ENCODE measurements at places on chromosomes 5 and 9.
A peak's percentile ranks its signal among the peaks of the same experiment; 100 is the strongest.

GRCh38 chr5:72599065-72599433 is 91.8 kb upstream of the ZNF366 start:
- no peak for DNase-seq

- DNase-seq, result no peak
Measured at GRCh38 chr5:51371052-51371451, 12.2 kb upstream of the ISL1 start.

- DNase-seq, result peak; percentile 43
Measured at GRCh38 chr9:127214421-127215267, 49.9 kb upstream of the GARNL3 start.

- no peak for DNase-seq
Measured at GRCh38 chr9:1156794-1157550, 106.8 kb downstream of the DMRT2 start.

- no peak for DNase-seq
Measured at GRCh38 chr5:142845402-142845921, 75.3 kb downstream of the ARHGAP26 start.

DNA sequence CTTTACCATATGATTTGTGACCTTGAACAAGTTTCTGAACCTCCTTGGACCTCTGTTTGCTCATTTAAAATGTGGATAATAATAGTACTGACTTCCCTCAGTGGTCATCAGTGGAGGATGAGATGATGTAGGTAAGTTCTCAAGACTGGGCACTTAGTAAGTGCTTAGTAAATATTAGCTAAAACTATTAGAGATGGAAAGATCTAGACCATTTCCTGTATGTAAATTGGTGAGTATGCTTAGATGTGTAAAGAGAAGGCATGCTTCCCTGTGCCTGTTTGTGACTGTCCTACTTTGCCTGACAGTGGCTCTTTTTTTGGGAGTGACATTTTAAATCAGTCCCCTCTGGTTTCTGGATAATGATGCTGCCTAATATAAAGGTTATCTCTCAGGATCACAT is 288.1 kb downstream of the GABRB2 start:
- DNase-seq, result no peak

GRCh38 chr9:89991204-89991790 is 386.5 kb downstream of the GADD45G start:
- no peak for DNase-seq

DNA sequence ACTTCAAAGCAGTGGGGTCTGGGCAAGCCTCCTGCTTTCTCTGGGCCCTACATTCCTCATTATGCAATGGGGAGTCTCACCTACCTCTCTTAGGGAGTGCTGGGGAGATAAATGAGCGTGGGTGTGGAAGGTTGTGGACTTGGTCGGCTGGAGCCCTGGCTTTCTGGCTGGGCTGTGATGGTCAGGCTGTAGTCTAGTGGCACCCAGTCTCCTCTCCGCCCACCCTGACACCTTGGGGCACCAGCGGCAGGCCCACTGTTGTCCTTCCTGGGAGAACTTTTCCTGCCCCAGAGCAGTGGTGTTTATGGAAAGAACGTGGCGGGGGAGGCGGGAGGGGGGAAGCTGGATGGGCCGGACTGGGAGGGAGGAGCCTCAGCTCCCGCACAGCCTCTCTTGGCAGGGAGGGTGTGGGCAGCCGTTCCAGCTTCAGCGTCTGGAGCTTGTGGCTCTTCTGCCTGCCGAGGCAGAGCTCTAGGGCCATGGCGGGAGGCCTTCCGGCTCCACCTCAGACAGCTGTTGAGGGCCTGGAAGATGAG is 4.1 kb downstream of the PTGS1 start:
- DNase-seq, result no peak

DNA sequence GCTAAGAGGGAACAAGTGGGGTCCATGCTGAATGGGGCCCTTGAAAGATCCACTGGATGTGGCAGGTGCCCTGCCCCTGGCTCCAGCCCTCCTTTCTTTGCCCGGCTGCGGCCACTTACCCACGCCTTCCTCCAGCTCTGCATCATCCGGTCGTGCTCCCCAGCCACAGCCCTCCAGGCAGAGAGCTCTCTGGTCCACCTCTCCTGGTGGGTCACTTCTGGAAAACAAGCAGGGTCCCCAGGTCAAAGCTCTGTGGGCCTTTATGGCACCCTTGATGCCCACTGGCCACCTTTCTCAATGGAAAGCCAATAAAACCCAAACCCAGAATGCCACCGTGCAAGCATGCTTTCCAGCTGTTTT is 45.0 kb downstream of the SECISBP2 start:
- DNase-seq, result no peak

DNA sequence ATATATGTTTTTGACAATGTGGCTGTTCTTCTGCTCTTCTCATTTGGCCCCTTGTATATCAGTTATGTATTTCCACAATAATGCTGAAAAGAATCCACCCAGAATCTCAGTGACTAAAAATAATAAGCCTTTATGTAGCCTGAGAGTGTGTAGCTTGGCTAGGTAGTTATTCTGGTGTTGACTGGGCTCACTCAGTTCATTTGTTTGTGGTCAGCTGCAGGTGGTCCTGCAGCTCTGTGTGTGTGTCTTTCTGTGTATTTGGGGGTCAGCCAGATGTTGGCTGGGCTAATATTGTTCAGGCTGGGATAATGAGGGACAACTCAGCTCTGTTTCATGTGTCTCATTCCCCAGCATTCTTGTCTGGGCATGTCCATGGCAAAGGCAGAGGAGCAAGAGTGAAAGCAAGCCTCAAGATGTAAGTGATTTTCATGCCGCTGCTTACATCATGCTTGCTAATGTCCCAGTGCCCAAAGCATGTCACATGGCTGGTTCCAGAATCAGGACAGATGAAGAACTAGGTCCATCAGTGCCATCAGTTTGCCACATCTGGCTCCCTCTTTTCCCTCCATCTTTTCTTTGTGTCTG is 162.8 kb downstream of the KCTD16 start:
- DNase-seq, result no peak

GRCh38 chr9:112849363-112849922 is 41.2 kb downstream of the SLC46A2 start:
- no peak for DNase-seq

GRCh38 chr5:17127743-17128231 is 89.6 kb upstream of the BASP1 start:
- no peak for DNase-seq

GRCh38 chr9:36415822-36416525 is 15.9 kb upstream of the RNF38 start:
- no peak for DNase-seq

DNA sequence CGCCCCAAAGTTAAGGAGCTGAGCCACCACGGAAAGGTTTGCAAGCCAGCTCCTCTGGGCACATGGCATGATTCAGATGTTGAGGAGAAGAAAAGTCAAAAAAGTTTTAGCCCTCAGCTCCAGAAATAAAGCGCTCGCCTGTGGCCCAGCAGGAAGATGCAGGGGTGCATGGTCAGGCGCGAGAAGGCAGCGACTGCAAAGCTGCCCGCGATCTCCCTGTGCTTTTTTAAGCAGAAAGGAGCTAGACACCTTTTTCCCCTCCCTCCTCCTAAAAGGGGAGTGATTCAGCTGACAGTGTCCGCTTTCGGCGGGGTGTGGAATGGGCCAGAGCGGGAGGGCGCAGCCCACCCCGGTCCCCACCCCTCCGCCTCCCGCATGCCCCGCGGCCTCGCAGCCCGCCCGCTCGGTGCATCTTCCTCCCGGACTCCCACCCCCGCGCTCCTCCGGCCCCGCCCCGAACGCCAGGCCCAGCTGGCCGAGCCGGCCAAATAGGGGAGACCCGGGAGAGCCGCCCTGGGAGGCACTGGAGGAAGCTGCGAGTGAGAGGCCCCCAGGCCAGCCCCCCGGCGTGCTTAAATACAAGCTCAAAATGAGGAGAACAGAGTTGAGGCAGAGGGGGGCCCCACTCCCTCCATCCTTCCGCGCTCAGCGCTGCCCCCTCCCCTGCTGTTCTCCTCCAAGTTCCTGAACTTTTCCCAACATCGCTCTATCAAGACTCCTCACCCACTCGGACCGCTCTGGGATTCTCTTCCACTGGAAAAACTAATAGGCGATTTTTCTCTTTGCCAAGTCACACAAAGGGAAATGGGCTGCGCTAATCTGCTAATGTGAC is at the start of gene ADAMTS12:
ADAMTS12 (minus strand) TSS at position 203 of the 832 bp plus-strand sequence; CDS start at position 69, 134 bp downstream.
- DNase-seq, result no peak

GRCh38 chr5:158644301-158644700 is 455.4 kb downstream of the EBF1 start:
- no peak for DNase-seq

DNA sequence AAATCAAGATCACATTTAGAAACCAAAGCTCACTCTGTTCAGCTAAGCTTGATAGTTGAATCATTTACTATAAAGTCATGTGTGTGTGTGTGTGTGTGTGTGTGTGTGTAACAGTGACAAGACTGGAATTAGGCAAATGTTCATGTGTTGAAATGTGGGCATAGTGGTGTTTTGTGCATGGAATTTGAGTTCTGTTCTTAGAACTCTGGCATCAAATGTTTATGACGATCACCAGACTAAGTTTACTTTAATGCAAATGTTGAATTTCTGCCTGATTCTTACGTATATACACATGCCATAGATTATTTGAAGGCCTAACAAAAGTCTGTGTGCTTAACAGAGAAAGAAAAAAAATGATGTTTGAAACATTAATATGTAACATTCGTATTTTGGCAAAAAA is 72.8 kb upstream of the COL5A1 start:
- DNase-seq, result no peak

GRCh38 chr9:100591139-100591538 is 13.3 kb downstream of the CAVIN4 start:
- DNase-seq, result no peak

DNA sequence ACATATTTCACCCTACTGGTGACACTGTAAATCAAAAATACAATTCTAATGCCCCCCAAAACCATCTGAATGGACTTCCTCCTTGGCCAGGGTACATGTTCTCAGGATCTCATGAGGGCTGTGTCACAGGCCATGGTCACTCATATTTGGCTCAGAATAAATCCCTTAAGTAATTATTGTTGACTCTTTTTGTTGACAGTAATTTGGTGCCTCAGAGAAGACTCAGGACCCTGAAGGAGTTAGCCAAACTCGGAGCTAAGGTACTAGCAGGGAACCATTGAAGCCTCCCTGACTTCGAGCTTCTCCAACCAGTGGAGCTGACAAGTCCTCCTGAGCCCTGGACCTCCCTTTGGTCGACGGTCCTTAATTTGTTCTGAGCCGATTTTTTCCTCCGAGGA is 51.2 kb upstream of the SNAPC3 start:
- no peak for DNase-seq

GRCh38 chr5:172958331-172959046 is 735 bp upstream of the RPL26L1 start:
- DNase-seq, result peak; percentile 53

- DNase-seq, result no peak
Measured at GRCh38 chr9:5644501-5644900, 15.6 kb downstream of the RIC1 start.

DNA sequence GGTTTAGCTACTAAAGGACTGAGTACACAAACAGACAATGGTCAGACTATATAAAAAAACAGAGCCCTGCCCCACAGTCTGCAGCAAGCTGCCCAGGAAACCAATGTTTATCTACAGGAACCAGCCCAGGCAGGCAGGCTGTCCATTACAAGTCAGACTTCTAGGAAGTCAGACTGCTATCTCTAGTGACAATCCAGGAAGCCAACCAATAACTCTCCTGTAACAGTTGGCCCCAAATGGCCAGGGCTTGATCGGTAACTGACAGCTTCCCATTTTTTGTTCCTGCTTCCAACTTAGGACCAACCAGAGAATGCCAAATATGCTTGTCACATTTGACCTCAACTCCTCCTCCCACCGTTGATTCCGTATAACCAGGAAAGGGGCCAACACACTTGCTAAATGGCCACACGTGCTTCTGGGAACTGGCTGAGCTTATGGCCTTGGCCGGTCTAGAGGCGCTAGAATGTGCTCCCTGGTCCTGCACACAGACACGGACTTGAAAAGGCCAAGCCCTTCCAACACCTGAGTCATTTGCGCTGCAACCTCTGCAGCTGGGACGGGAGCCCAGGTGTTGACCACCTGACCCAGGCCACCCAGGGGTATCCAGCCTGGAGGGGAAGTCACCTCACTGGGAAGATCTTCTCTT is 79.6 kb upstream of the CDK20 start:
- DNase-seq, result no peak

GRCh38 chr9:116800885-116801284 is 113.8 kb downstream of the TRIM32 start:
- no peak for DNase-seq

DNA sequence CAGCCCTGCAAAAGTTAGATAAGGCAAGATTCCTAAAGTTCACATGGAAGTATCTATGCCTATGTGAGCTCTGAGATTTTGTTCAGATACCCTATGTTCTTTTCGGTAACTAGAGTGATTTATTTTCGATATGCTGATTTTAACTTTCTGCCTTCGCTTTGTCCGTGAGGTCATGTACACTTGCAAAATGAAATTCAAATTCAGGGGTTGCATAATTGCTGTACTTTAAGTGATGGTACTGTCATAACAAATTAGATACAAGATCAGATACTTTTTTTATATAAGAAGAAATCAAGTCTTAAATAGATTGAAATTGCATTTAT is 350 bp upstream of the ECPAS start:
- DNase-seq, result no peak

- DNase-seq, result no peak
Measured at GRCh38 chr9:116687754-116688135, 640 bp downstream of the TRIM32 start.

- no peak for DNase-seq
Measured at GRCh38 chr5:157115502-157115901, 6.7 kb upstream of the HAVCR2 start.

- no peak for DNase-seq
Measured at GRCh38 chr9:33906769-33907168, 89.8 kb downstream of the UBE2R2 start.

DNA sequence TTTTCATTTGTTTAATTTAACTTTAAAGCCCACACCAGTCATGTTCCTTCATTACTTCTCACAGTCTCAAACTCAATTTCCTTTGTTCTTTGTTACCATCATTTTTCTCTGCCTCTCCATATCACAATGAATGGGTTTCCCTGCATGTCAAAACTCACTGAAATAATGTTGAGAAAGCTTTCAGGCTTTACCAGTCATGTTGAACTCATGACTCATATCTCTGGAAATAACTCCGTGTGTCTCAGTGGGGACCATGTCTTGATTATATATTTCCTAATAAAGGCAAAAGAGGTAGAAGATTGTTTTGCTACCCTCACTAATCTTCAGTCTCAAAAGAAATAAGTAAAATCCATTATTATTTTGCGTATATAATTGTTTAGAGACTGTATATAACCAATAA is 231.2 kb downstream of the CHSY3 start:
- DNase-seq, result no peak

GRCh38 chr5:8843771-8844170 is 702.1 kb downstream of the SEMA5A start:
- no peak for DNase-seq

DNA sequence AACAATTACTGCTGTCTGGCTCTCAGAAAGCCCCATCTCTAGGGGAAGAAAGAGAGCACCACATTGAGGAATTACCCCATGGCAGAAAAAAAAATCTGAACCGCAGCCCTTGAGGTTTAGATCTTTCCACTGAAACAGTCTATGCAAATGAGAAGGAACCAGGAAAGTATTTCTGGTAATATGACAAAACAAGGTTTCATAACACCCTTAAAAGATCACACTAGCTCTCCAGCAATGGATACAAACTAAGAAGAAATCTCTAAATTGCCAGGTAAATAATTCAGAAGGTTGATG is 427.1 kb downstream of the PRELID2 start:
- no peak for DNase-seq

- DNase-seq, result no peak
Measured at GRCh38 chr5:173785400-173785799, 102.7 kb upstream of the CPEB4 start.

Measured in stimulated activated CD4-positive, alpha-beta T cell treated with anti-CD3 and anti-CD28 coated beads, TNF-alpha, amount 100 ng/mL, for 1 hour (primary cell).